ENCODE measurements at places on chromosomes 1 and 21. TPM values are rescaled to one million over a fixed set of nuclear protein-coding genes. Genes with fewer than 3 reads are reported as not detected.

- no peaks in the 10 kb centered on the region for H3K4me1 ChIP-seq
- no peak overlapping the region for H3K27ac ChIP-seq
- DNase-seq: peak; percentile 6
- H3K36me3 ChIP-seq: no peaks in the 10 kb centered on the region
Measured at GRCh38 chr1:29754573-29755375, 518.5 kb downstream of the PTPRU start.

DNA sequence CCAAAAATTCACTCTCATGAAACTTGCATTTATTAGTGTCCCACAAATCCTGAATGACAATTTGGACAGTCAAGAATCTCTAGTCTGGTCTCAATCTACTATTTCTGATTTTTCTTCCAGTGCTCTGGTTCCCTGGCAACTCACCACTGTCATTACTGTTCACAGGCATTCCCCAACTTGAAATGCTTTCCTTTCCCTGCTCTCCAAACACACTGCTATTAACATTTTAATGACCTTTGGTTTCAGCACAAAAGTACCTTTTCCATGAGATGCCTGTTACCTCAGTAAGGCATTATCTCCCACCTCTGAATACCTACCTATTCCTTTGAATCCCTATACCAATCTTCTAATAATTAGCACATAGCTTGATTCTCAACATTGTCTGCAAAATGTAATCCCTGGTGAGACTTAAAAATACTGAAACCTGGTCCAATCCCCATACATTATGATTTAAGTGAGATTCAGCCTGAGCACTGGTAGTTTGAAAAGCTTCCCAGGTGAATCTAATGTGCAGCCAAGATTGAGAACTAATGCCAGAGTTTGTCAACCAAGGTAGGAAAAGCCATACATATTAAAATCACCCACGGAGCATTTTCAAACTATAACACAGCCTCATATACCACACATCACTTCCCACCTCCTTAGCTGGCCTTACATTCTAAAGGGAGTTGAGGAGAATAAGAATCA, 11.7 kb upstream of the ANGPTL3 start:
- peak overlapping the region; percentile 22 for H3K27ac ChIP-seq
- DNase-seq: no peak
- no peaks in the 10 kb centered on the region for H3K4me1 ChIP-seq
- H3K27me3 ChIP-seq: no peaks in the 10 kb centered on the region

DNA sequence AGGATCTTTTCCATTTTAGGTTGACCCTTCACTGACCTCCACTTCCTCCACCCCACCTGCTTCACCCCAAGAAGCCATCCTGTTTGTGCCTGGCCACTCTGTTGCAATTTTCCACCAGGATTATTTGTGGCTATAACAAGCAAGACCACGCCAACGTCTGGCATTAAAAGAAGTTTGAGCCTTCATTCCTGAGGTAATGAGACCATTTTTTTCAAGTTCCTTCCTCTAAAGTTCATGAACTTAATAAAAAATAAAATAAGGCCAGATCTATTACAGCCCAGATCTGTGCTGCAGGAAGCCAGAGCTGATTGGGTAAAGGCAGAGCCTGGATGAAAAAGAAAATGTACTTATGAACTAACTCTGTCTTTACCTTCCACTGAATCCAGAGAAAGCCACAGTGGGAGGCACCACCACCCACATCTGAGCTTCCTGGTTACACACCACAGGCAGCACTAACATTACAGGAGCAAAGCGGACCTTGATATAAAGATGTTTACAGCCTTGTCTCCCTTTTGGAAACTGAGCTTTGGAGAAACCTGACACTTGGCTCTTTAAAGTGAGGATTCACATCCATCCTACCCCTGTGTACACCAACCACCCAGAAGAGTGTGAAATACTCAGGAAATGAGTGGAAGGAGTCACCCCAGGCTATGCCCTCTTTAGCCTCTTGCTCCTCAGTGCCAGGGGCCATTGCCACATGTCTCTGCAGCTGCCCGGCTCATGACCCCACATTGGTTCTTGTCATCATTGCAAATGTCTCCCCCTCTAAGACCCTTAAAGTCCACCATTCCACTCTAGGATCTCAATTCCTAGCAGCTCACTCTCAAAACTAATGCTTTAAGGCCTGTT, 293.6 kb downstream of the PLPP3 start:
- no peaks in the 10 kb centered on the region for H3K27me3 ChIP-seq
- 0 out of 2 replicates have a peak, but pooled peaks cover 2% of the 10 kb centered on the region for H3K4me1 ChIP-seq
- H3K4me3 ChIP-seq: no peak overlapping the region
- no peak for DNase-seq
- no peak overlapping the region for H3K27ac ChIP-seq

DNA sequence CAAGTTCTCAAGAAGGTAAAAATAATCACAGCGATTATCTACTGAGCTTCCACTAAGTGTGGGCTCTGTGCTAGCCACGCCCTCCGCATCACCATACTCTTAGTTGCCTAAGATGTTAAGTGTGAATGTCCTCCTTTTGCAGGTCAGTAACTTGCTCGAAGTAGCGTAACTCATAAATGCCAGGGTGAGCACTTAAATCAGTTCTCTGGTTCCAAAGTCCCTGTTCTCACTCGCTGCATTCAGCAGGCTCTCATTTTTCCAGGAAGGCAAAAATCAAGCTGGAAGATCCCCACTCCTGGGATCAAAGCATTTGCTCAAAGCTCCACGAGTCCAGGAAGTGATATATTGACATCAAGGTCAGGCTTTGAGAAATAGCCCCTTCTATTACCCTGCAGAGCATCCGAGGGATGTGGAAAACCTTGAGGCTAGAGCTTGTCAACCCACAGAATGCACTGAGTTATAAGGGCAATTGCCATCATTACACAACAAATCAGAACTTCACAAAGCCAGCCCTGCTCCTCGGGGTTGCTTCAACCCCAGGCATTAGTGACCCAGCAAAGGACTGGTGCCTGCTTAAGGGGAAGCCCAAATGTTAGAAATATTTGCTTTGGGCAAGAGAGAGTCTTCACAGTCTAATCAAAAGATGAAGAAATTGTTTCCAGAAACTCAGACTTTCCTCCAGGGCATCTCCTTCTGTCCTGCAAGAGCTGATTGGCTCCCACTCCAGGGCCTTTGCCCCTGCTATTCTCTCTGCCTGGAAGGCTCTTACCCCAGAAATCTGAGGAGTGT, 19.5 kb downstream of the SLC30A1 start:
- DNase-seq: peak; percentile 5
- H3K4me3 ChIP-seq: no peak overlapping the region
- H3K27ac ChIP-seq: no peak overlapping the region

CHI3L2 gene
- total RNA-seq: not detected

CHRM3 gene
- total RNA-seq: 4.2 TPM

RGS18 gene
- not detected for total RNA-seq

FCMR gene
- total RNA-seq: not detected

INKA2 gene
- 11.9 TPM for total RNA-seq
